ENCODE measurements at places on chromosomes 2 and 18.
A peak's percentile ranks its signal among the peaks of the same experiment; 100 is the strongest.

DNA sequence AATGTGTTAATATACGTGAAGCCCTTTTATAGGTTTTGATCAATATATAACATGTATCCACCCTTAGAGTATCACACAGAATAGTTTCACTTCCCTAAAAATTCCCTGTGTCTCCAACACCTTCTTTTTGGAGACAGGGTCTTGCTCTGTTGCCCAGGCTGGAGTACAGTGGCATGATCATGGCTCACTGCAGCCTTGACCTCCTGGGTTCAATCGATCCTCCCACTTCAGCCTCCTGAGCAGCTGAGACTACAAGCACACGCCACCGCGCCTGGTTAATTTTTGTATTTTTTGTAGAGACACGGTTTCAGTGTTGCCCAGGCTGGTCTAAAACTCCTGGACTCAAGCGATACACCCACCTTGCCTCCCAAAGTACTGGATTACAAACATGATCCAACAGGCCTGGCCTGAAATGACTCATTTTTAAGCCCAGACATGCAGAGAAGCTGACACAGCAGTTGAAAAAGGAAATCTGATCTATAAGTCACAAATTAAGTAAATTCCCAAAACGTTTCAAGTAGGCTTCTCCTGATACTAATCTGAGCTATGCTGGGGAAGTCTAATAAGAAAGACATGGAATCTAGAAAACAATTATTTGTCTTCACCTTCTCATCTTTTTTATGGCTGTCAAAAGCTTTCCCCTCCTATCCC, 2.9 kb downstream of the DUSP11 start:
- no peak for DNase-seq

- no peak for DNase-seq
Observed at GRCh38 chr2:1156059-1156458, 205.4 kb downstream of the SNTG2 start.

- no peak for DNase-seq
Observed at GRCh38 chr2:159595410-159596046, 20.8 kb downstream of the BAZ2B start.

- peak; percentile 64 for DNase-seq
Observed at GRCh38 chr2:233053928-233054784, 6.0 kb upstream of the INPP5D start.

DNA sequence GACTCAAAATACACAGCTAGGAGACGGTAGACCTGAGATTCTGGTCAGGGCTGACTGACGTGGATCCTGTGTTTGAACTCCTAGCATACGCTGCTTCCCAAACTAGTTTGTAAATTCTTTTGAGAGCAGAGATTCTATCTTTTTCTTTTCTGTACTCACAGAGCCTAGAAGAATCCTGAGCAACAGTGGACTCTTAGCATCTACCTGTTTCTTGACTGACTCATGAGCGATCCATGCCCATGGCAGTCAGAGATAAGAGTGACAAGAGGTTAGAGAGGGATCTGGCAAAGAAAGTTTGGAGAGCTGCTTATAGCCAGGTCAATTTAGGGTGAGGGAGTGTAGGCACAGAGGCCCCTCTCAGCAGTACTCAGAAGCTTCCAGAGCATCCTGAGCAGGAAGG, 41.1 kb upstream of the PPP1CB start:
- DNase-seq, result no peak

DNA sequence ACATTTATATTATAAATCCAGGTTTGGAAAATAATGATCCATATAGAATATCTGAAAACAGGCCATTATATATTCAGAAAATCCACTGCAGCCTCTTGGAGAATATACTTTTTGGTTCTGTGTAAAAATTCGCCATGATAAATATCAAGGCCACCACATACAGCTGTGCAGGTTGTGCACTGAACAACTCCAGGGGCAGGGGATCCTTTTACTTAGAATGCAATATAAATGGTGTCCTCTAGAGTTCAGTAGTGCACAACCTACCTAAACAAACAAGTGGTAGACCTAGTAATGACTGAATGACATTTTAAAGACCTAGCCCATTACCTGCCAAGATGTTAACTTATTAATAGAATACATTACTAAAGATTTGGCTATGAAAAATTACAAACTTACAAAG, 22.4 kb downstream of the MOGAT1 start:
- no peak for DNase-seq

DNA sequence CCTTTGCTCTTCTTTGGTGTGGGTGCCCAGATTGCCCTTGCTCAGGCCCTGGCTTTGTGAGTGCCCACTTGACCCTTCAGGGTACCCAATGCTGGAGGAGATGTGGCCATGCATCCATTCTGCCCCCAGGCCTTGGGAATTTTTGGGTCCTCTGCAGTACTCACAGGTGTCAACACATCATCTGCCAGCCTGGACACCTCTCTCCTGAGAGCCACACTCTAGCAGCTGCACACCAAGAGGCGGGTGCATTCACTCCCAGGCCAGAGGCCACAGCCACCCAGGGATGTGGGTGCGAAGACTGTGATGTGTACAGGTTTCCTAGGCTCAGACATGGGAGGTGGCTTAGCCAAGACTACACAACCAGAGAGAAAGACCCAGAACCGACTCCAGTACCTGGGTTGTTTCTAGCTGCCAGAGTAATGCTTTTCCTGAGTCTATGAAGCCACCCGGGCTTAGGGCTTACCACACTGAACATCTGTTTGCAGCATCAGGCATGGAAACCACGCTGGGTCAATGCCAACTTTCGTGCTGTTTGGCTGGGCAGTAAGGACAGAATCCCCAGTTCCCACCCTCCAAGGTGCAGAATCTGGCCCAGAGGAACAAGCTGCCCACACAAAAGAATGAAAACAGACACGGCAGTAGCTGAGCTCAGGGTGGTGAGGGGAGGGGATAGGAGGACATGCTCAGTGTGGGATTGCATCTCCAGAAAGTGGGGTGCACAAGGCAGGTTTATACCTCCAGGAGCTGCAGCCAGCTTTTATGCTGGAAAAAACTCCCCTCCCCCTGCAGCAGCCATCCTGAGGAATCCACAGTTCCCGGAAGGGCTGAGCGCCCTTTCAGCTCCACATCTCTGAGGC, 40.1 kb downstream of the KCNF1 start:
- no peak for DNase-seq

- no peak for DNase-seq
Observed at GRCh38 chr2:179273461-179273962, 8.9 kb upstream of the SESTD1 start.

GRCh38 chr2:128324897-128325410, 6.3 kb upstream of the HS6ST1 start:
- no peak for DNase-seq

DNA sequence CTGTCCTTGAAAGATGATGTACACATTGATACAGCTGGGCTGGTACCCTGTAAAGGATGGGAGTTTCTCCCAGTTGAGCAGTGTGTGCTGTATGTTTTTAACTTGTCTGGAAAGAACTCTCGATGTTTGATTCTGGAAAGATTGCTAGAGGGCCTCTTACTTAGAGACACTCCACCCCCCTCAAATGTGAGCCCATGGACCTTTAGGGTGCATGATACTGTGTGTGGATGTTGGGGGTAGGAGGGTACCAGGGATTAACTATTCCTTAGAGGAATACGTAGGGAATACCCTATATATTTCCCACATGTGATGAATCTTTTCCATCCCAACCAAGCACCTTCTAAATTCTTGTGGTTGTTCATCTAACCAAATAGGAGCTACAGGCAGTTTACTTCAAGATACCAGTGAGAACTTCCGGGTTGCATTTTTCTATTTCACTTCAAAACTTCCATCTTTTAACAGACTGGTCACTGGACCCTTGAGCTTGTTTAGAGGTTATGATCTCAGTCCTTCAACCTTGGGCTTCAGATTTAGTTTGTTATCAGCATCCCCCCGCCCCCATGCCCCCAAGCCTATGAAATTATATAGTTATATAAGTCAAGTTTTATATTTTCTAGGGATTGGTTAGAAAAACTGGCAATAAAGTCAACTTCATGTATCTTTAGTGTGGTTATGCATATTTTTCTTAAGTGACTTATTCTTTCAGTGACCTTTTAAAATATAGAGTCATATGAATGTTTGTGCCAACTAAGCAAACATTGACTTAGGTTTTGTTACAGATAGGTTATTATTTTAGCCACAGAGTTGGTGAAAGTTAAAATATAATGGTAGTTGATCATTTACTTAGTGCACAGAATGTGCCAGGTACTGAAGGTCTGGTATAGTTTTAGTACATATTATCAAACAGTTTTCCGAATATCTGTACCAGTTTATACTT, 18.2 kb downstream of the AFTPH start:
- DNase-seq, result no peak

- DNase-seq, result no peak
Observed at GRCh38 chr2:102294802-102295489, 16.4 kb upstream of the IL1RL1 start.

DNA sequence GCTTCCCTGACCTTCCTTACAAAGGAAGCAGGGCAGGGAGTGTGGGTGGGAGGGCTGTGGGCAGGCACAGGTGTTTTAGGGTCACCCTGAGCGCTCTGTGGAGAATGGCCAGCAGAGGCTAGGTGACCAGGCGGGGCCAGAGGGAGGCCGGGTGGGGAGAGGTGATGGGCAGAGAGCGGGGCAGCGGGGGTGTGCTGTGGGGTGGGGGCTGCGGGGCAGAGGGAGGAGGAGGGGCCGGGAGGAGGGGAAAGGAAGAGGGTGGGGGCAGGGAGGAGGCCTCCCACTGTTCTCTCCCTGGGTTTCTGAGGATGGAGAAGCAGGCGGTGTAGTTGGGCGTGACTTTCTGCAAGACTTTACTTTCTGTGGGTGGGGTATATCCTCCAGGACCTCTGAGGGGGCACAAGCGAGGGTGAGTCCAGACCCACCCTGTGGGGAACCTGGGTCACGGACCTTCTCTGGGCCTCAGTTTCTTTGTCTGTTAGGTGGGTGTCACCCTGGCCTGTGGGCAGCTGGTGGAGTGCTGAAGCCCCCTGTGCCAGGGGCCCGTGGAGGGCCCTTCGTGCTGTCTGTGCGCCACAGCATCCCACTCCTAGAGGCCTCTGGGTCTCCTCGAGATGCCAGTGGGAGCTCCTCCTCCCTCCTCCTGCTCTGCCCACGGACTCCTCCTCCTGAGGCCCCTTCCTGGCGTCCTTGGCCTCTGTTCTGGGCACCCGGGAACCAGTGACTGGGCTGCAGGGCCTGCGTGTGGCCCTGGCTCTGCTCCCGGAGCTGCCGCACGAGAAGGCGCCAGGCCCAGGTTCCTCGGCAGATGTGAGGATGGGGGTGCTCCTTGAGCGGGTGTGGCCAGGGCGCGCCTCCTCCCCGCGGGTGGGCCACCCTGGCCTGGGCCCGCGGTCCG, 6.3 kb upstream of the NEU4 start:
- no peak for DNase-seq

GRCh38 chr2:217293607-217294006, 433.7 kb upstream of the TNP1 start:
- no peak for DNase-seq

DNA sequence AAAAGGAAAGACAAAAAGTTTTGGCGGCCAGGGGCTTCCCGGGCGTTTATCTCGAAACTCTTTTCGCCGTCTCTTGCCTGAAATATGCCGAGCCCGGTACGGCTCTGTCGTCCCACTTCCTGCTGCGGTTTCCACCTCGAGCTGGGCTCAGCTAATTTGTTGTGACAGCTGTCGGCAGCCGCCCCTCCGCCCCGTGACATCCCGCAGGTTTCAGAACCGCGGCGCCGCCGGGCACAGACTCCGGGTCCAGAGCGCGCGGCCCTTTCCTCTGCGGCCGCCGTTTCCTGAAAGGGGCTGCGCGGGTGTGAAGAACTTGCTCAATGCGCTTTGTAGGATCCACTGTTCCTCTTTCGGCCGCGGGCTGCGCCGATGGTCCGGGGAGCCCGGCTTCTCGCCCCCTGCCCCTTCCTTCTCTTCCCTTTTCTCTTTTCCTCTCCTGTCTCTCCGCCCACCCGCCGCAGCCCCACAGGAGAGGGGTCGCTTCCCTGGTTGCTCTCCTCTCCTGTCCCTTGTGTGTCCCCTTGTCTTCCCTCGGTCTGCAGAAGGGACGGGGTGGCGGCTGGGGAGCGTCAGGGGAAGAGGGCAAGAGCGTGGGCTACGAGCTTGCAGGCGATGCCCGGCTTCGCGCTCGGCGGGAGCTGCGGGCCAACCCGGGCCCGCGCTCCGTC, 648 bp downstream of the ARID5A start:
- peak; percentile 47 for DNase-seq

DNA sequence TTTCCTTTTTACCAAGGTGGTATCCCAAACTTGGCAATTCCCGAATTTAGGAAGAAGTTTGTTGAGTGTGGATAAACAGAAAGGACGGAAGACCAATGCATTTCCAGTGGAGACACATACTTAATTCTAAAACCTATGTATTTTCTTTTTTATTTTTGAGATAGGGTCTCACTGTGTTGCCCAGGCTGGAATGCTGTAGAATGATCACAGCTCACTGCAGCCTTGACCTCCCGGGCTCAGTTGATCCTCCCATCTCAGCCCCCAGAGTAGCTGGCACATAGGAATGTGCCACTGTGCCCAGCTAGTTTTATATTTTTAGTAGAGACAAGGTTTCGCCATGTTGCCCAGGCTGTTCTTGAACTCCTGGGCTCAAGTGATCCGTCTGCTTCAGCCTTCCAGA, 90.3 kb downstream of the COX7A2L start:
- DNase-seq, result no peak

- no peak for DNase-seq
Observed at GRCh38 chr2:238873381-238873801, 25.5 kb downstream of the TWIST2 start.

GRCh38 chr2:62873603-62874002, 168.1 kb downstream of the EHBP1 start:
- DNase-seq, result no peak
